Adrenal gland (tissue), 19 donors: ENCODE measurements at places on chromosomes 6 and 20.

DNA sequence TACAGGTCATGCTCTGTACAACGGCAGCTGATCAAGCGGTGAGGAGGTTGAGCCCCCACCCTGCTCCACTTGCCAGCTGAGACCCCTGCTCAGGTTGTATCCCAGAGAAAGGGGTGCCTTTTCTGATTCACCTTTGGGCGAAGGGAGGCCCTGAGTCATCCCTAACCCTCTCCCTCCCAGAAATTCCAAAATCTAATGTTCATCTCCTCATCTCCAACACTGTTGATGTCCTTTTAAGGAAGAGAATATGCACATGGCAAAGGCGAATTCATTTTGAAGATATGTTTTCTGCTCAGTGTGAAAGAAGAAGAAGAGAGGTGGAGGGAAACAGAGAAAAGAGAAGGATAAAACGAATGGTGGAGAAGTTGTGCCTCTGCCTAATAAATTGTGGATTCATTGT, 120.5 kb downstream of the SCML4 start:
- no peaks in the 10 kb centered on the region for H3K36me3 ChIP-seq
- H3K4me3 ChIP-seq = no peak overlapping the region
- no peak for DNase-seq
- H3K4me1 ChIP-seq = no peaks in the 10 kb centered on the region

- peaks cover 3% of the 10 kb centered on the region for H3K27me3 ChIP-seq
- DNase-seq = no peak
- H3K27ac ChIP-seq = no peak overlapping the region
- H3K4me1 ChIP-seq = no peaks in the 10 kb centered on the region
- H3K36me3 ChIP-seq = no peaks in the 10 kb centered on the region
Measured at GRCh38 chr6:137399881-137400443, 94.2 kb downstream of the OLIG3 start.

- no peaks in the 10 kb centered on the region for H3K36me3 ChIP-seq
- H3K4me1 ChIP-seq = peaks cover 45% of the 10 kb centered on the region
- DNase-seq = no peak
- H3K4me3 ChIP-seq = no peak overlapping the region
- H3K27ac ChIP-seq = peak overlapping the region; percentile 31
- no peaks in the 10 kb centered on the region for H3K27me3 ChIP-seq
Measured at GRCh38 chr6:39931607-39932006, 2.7 kb downstream of the MOCS1 start.

DNA sequence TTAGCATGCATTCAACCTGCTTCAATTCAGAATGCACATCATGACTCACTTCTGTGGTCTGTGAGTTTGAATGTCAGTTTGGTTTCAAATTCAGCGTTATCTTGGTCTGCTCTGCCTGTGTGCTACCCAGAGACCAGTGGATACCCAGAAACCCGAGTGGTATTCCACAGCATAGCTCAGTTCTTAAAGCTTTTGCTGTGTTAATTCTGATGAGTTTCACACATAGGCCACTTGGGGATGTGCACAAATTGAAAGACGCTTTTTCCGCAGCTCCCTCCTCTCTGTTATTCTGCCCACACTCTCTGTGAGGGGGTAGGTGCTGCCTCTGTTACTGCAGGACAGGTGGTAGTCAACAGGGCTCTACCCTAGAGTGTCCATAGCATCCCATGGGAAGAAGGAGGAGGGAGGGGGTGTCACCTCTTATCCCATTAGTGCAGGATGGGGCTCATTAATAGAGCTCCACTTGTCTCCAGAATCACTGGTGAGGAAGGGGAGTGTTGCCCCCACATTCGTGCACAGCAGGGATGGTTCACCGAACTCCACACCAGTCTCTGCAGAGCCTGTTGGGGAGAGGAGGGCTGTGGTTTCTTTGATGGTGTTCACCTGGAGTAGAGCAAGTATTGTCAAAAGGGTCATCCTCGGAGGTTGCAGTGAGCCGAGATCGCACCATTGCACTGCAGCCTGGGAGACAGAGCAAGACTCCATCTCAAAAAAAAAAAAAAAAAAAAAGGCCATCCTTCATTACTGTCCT, 29.2 kb upstream of the SDCBP2 start:
- no peak overlapping the region for H3K27ac ChIP-seq
- peaks cover 19% of the 10 kb centered on the region for H3K4me1 ChIP-seq
- no peaks in the 10 kb centered on the region for H3K36me3 ChIP-seq
- no peaks in the 10 kb centered on the region for H3K27me3 ChIP-seq

- H3K4me1 ChIP-seq = no peaks in the 10 kb centered on the region
- H3K27me3 ChIP-seq = no peaks in the 10 kb centered on the region
- no peak overlapping the region for H3K27ac ChIP-seq
- H3K36me3 ChIP-seq = no peaks in the 10 kb centered on the region
Measured at GRCh38 chr6:2773449-2773848, 8.3 kb downstream of the WRNIP1 start.

DNA sequence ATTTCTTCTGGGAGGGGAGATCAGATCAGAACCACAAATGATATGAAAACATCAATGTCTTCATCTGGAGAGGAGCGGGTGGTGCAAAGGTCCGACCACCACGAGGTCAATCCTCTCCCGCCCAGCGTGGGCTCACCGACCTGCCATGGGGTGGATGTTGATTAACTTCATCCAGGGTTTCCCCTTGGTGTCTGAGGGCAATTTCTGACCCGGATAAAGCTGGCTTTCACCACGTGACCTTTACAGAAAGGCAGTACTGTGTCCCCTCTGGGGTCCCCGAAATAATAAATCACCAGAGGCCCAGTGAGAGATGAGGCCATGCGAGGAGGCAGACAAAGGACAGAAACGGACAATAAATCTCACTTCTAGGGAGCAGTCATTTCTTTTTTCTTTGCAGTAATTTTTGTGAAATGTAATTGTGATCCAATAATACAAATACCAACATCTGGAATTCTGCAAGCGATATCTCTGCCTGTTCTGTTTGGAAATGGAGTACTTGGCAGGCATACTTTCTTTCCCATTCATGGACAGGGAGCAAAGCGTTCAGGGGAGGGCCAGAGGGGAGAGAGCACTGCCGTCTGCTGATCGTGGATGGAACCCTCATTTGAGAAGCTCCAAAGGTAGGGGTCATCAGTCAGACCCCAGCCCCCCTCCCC, 55.1 kb upstream of the APCDD1L start:
- H3K27me3 ChIP-seq = no peaks in the 10 kb centered on the region
- H3K4me3 ChIP-seq = no peak overlapping the region
- peaks cover 11% of the 10 kb centered on the region for H3K4me1 ChIP-seq

- H3K4me3 ChIP-seq = no peak overlapping the region
- no peaks in the 10 kb centered on the region for H3K36me3 ChIP-seq
Measured at GRCh38 chr20:18019068-18019467, 38.6 kb downstream of the OVOL2 start.

DNA sequence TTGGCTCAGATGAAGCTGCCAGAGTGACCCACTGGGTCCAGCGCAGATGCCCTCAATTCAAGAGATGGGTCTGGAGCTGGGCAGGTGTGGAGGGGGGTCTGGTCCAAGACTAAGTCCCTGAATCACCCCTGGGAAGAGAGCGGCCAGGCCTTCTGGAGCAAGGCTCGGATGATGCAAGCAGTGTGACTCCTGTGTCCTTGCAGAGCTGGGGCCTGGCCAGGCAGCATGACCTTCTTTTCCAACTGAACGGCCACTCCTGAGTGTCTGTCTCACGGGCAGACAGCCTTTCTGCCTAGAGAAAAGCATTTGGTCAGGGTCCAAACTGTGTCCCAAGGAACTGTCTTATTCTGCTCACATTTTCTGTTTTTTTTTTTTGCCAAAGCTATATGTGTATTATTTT, 42.6 kb upstream of the FNDC1 start:
- peak overlapping the region; percentile 87 for H3K27ac ChIP-seq
- H3K4me1 ChIP-seq = peaks cover 19% of the 10 kb centered on the region
- no peak overlapping the region for H3K4me3 ChIP-seq

DNA sequence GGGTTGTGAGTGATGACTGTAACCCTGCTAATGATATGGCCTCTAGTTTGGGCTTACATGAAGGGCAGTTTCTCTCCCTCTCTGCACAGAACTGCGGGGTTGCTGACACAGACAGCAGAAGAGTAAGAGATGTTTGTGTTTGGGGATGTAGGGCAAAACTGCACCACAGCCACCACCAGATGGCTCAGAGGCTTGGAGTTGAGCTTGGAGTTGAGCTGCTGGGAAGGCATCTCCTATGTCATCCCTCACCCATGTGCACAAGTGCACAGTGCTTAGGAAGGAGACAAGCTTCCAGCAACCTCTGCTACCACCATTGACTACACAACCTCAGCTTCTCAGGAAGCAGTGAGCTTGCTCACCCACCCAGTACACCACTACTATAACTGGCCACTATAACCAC, 303.9 kb upstream of the DEFB112 start:
- H3K27me3 ChIP-seq = no peaks in the 10 kb centered on the region
- no peaks in the 10 kb centered on the region for H3K36me3 ChIP-seq
- H3K4me1 ChIP-seq = no peaks in the 10 kb centered on the region
- no peak overlapping the region for H3K27ac ChIP-seq
- no peak overlapping the region for H3K4me3 ChIP-seq
- DNase-seq = no peak

DNA sequence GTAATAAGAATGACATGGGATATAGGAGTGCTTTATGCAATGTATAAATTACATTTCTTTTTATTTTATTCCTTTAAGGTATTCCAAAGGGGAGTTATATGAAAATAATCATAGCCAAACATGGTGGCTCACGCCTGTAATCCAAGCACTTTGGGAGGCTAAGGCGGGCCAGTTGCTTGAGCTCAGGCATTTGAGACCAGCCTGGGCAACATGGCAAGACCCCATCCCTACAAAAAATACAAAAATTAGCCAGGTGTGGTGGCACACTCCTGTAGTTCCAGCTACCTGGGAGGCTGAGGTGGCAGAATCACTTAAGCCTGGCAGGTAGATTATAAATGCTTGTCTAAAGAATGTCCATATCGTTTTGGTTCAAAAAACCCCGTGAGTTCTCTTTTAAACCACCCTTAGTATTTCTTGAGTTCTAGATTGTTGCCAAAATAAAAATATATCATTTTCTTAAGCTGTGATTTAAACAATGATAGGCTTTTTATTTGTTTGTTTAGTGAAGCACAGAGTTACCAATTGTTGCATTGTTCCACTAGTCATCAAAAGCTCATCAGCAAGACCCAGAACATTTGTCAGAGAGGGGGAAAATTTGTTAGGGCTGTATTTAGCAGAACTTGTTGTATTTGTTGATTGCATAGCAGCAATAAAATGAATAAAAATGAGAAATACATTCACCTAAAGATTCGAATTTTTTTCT, 146.2 kb downstream of the KHDC1L start:
- no peak for DNase-seq
- no peaks in the 10 kb centered on the region for H3K4me1 ChIP-seq
- H3K27ac ChIP-seq = no peak overlapping the region
- H3K4me3 ChIP-seq = no peak overlapping the region

DNA sequence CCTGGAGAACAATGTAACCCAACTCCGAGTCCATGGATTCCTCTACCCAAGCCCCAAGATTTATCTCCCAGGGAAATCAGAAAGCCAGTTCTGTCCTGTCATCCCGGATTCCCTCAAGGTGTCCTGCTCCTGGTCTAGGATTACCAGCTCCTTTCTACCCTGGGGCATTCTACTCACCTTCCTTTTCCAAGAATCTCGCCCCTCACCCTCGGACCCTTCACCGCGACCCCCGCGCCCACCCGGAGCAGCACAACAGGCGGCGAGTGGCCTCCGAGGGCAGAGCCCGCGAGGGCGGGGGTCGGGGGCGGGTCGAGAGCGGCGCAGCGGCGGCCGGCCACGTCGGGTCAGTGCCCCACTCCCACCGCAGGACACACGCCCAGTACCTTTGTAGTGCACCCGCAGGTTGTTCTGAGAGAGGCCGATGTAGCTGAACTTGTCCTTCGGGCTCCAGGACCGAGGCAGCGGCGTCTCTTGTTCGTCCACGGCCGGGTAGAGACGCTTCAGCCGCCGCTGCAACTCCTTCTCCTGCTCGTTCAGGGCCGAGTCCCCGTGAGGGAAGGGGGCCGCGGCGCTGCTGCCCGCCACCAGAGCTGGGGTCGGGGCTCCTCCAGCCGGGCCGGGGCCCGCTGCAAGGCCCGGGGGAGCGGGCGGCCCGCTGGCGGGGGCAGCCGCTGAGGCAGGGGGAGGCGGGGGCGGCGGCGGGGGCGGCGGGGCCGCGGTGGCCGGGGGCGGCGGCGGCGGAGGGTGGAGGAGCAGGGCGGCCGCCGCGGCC, 897 bp downstream of the RANBP9 start:
- H3K27me3 ChIP-seq = no peaks in the 10 kb centered on the region
- H3K4me3 ChIP-seq = peak overlapping the region; percentile 91
- peaks cover 16% of the 10 kb centered on the region for H3K4me1 ChIP-seq
- no peaks in the 10 kb centered on the region for H3K36me3 ChIP-seq

- H3K4me1 ChIP-seq = peaks cover 22% of the 10 kb centered on the region
- no peaks in the 10 kb centered on the region for H3K36me3 ChIP-seq
- no peaks in the 10 kb centered on the region for H3K27me3 ChIP-seq
Measured at GRCh38 chr6:6993503-6994237, 114.1 kb upstream of the RREB1 start.

GRCh38 chr6:108142240-108142639, 23.6 kb upstream of the NR2E1 start:
- no peaks in the 10 kb centered on the region for H3K36me3 ChIP-seq
- H3K27ac ChIP-seq = no peak overlapping the region
- no peaks in the 10 kb centered on the region for H3K4me1 ChIP-seq
- DNase-seq = no peak
- H3K4me3 ChIP-seq = no peak overlapping the region

DNA sequence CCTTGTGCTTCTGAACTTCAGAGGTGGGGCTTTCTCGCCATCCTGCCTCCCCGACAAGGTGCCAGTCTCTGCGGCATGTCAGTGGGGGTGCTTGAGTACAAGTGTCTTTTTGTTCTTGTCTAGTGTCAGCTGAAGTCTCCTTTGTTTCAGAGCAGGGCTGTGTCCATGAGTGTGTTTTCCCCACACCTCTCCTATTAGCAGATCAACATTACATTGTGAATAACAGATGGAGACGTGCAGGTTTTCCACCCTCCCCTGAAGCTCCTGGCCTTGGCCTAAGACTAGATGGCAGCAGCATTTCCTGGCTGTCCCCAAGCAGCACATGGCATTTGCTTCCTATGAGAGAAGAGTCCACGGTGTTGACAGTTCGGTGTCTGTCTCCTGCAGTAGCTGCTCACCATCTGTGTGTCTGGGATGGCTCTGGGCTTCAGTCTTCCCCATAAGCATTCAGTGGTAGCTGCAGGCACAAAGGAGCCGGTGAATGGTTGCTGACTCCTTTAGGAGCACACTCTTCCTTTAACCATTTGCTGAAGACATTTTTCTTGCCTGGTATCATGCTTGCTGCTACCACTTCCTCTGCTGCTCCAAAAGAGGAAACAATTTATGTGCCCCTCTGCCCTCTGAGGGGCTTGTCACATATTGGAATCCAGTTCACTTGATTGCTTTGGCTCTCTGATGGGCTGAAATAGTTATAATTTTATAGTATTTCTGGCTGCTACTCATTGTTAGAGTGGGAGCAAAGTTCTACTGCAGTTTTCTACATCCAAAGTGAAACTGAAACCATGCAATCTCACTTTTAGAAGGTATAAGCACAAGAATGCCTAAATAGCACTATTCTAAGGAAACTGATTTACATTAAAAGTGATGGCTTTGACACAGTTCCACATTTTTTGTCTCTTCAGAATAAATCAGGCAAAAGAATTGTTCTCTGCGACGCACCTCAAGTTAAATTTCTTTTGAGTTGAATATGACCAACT, 913.0 kb downstream of the C6orf118 start:
- no peak overlapping the region for H3K27ac ChIP-seq
- H3K4me1 ChIP-seq = no peaks in the 10 kb centered on the region
- no peak for DNase-seq
- no peaks in the 10 kb centered on the region for H3K36me3 ChIP-seq
- H3K4me3 ChIP-seq = no peak overlapping the region

GRCh38 chr6:77089776-77090175, 373.5 kb downstream of the HTR1B start:
- no peak overlapping the region for H3K4me3 ChIP-seq
- no peak for DNase-seq
- no peaks in the 10 kb centered on the region for H3K36me3 ChIP-seq

- no peaks in the 10 kb centered on the region for H3K4me1 ChIP-seq
- H3K27me3 ChIP-seq = no peaks in the 10 kb centered on the region
- no peaks in the 10 kb centered on the region for H3K36me3 ChIP-seq
- no peak for DNase-seq
- H3K27ac ChIP-seq = no peak overlapping the region
Measured at GRCh38 chr6:109296452-109296851, 85.8 kb downstream of the CD164 start.
